ENCODE measurements at places on chromosomes 1 and 21.

DNA sequence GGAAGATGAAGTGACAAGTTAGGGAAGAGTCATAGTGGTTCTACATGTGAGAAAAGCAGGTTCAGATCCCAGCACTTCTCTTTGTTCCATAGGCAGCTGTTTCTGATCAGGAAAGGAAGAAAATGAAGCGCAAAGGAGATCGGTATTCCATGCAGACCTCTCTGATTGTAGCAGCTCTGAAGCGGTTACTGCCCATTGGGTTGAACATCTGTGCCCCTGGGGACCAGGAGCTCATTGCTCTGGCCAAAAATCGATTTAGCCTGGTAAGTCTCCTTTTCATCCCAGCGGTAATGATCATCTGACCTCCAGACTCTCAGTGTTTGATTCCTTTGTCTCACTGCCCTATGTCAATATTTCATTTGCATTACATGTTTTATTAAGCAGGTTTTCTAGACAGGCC, 173.6 kb downstream of the ZP4 start:
- no peak for DNase-seq

DNA sequence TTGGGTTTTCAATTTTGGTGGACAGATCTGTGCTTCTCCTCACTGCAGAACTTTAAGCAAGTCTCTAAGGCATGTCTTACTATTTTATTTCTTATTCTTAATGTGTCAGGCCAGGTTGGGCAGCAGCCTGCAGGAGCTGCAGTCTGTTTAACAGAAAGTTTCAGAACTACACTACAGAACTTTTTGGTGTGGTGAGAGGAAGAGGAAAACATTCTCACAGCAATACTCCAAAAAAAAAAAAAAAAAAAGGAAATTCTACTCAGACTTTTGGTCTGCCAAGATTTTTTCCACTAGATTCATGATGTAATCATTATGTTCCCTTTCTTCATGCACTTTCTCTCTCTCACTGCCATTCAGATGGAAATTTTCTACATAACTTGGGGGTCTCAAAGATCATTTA, 255.2 kb downstream of the COL11A1 start:
- DNase-seq: no peak

GRCh38 chr1:97004054-97004453, 282.5 kb downstream of the PTBP2 start:
- DNase-seq: no peak

GRCh38 chr1:5985250-5985649, 7.0 kb downstream of the NPHP4 start:
- no peak for DNase-seq

DNA sequence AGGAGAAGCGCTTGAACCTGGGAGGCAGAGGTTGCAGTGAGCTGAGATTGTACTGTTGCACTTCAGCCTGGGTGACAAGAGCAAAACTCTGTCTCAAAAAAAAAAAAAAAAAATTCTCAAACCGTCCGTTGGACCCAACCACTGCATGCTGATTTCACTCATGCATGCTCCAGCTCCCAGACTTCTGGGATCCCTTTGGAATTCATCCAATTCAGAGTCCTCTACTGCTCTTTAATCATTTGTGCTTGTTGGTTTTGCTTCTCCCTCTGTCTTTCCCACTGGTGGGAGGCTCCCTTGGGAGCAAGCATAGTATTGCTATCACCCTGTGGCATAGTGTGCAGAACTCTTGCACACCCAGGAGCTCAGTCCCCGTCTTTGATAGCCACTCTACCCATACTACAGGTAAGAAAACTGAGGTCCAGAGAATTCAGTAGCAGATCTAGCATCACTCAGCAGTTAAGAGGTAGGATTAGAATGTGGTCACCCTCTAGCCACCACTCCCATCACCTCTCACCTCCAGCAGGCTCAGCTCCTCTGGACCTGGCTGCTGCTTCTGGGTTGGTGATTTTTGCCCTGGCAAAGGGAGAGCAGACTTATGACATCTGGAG, 3.1 kb upstream of the LMNA start:
- DNase-seq: no peak

DNA sequence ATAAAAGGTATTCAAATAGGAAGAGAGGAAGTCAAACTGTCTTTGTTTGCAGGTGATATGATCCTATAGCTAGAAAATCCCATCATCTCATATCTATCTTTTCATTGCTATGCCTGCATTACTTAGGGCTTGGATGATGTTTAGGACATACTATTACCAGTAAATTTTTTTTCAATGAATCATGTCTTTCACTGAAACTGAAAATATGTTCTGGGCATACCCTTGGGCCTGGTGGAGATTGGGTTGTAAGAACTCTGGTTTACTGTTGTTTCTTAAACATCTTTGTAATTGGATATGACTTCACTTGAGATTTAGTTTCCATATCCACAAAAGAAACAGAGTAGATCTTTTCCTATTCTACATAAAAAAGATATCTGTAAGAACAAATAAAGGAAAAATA, 502.2 kb upstream of the PRMT6 start:
- no peak for DNase-seq

- DNase-seq: no peak
Measured at GRCh38 chr1:231694465-231695077, 68.0 kb downstream of the DISC1 start.

GRCh38 chr1:213693864-213694263, 293.9 kb upstream of the PROX1 start:
- DNase-seq: no peak

GRCh38 chr21:29638138-29638537, 301.7 kb downstream of the GRIK1 start:
- DNase-seq: no peak

DNA sequence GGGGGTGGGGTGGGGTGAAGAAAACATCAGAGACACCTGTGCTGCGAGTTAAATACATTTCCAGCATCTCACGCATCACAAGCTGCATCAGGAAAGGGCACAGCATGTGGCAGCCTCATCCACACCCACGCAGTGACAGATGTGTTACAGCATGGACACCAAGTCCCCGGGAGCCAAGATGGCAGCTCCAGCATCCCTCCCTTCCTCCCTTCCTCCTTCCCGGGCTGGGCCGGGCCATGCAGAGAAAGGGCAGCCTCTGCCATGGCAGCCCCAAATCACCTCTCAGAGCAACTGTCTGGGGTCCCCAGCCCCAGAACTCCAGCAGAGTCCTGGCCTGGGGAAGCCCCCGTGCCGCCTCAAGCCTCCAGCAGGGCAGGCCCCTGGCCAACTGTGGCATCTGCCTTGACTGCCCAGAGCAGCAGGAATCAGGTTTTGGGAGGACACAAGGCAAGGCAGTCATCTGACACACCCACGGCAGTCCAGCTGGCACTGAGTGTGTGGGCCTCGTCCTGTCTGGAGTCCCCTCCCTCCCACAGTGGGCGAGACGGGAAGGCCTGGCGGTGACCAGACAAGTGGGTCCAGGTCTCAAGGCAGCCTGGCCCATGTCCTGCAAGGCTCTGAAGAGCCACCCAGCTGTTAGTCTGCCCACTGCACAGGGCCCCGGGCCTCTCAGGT, 6.2 kb downstream of the SMIM1 start:
- DNase-seq: no peak

DNA sequence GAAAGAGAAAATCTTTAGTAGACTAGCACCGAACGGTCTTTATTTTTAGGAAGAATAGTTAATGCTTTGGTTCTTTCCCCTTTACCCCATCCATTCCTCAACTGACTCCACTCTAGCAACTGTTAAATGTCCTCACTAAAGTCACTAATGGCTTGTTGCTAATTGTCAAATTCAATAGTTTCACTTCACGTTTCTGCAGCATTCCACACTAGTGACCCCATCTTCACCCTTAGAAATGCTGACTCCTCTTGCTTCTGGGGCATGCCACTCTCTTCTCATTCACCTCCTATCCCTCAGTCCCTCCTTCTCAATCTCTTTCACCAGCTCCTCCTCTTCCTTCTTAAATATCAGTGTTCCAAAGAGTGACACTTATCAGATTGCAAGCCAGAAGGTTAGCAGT, 19.4 kb upstream of the CADM3 start:
- DNase-seq: no peak

DNA sequence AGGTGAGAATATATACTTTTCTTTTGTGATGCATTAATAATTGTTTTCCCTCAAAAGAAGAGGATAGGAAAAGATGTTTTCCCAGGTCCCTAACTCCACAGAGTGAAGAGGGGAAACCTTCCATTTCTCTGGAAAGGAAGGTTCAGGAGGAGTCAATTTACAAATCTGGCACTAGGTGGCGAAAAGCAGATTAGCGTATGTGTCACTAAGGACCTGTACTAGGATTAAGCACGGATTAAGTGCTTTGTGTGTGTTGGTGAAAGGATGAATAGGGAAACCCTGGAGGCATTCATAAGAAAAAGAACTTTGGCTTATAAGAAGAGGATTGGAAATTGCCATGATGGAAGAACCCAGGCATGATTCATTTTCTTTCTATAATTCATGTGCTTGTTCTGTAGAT, 410.1 kb upstream of the PLXNA2 start:
- DNase-seq: no peak

GRCh38 chr1:25685938-25686665, 69.5 kb downstream of the MAN1C1 start:
- DNase-seq: no peak

DNA sequence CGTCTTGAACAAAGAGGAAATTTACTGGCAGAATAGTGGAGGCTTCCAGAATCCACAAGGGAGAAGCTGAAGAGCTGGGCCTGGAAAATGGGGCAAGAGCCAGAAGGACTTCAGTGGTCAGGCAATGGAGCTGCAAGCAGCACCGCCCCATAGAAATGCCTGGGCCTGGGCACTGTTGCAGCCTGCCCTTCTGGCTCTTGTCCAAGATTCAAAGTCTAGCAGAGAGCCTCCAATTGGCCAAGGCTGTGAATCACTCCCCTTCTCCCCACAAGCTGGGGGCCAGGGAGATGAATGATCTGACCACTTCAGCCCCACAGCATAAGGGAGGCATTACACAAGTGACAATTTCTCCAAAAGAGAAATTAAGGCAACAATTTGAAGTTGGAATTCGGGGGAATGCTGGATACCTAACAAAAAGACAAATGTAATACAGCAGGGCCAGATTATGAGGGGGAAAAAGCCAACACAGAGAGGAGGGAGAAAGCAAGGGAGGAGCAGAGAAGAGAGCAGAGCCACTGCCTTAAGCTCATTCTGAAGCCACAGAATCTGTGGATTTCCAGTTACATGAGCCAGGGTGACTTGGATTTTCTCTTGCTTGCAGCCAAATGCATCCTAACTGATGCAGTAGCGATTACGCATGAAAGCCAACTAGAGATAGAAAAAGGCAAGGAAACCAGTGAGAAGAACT, 80.3 kb downstream of the LRIG2 start:
- DNase-seq: no peak

DNA sequence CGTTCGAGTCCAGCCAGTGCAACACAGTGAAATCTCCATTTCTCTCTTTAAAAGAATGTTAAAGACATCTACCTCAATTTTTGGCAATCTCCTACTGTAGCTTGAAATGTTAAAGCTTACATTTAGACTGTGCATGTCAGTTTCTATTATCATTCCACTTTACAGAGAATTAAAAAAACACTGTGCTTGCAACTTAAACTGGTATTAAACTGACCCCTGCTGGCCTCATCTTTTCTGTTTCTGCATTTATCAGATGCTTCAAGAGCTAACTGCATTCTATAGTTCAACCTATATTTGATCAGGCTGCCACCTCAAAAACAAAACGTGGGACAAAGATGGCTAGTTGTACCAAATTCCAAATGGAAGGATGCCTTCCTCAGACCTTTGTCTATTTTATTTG, 226.5 kb downstream of the SMYD3 start:
- no peak for DNase-seq

- no peak for DNase-seq
Measured at GRCh38 chr1:156807627-156808026, 9.0 kb downstream of the SH2D2A start.

- no peak for DNase-seq
Measured at GRCh38 chr1:108570128-108570527, 10.2 kb downstream of the EEIG2 start.

- no peak for DNase-seq
Measured at GRCh38 chr1:223474804-223475203, 81.6 kb downstream of the CCDC185 start.

DNA sequence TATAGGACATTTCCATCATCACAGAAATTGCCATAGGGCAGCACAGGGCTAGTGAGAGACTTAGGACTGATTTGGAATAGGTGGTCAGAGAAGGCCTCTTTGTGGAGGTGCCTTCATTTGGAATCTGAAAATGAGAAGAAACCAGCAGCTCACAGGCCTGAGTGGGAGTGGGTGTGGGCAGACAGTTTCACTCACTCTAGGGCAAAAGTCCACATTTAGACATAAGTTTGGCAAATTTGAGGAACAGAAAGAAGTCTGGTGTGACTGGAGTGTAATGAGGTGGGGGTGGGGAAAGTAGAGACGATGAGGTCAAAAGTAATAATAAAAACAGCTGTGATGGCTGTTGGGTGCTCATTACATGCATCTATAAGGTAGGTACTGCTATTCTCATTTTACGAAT, 22.4 kb upstream of the BCAR3 start:
- no peak for DNase-seq

DNA sequence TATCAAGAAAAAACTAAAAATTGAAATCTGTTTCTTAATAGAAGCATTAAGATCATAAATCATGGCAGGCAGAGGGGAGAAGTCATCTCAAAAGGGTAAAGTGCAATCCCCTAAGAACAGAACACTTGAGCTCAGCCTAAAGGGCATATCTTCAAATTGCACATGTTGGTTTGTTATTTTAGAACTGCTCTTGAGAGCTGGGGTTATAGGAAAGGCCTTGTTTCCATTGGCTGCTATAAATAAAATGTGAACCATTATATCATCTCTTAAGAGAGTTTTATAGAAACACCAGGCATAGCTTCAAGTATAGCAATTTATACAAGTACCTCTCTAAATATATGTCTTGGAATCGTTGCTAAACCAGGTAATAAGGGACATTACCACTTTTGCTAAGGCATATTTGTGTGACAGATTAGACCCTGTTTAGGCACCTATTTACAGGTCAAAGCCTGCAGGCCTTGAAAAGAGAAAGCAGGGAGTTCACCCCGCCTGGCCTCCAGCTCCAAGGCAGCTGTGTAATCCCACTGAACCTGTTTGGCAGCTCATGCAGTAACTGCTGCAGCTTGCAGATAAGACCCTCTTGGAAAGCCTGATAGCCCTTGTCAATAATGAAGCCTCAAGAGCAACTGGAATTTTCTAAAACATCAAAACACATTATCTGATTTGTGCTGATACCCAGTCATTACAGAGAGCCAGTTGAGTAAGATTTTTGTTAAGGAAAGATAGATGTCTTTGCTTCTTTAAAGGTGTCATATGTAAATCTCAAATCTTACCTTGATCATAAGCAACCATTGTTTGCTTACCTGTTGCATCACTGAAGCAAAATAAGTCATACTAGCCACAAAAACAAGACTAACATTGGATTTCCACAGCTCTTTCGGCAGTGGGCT, 24.2 kb upstream of the SYDE2 start:
- no peak for DNase-seq

GRCh38 chr1:115765091-115765490, 3.4 kb downstream of the CASQ2 start:
- no peak for DNase-seq

DNA sequence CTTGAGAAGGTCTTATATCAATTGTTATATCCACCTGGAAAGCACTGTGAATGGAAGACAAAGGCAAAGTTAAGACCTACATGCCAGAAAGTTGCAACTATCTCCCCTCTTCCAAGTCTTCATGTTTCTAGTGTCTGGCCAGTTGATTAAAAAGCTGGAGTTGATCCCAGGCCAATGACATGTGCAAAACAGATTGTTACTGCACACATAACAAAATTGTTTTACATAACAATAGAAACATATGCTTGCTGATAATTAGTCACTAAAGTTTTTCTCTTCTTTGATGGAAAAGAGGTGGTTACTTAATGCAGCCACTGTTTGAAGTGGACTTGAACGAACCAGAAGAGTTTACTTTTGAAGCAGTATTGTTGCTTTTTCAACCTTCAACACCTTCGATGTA, 158.2 kb downstream of the TGFBR3 start:
- no peak for DNase-seq

GRCh38 chr1:224253721-224254120, 70.7 kb downstream of the DEGS1 start:
- no peak for DNase-seq
